ENCODE measurements at places on chromosomes 1 and 21.

DNA sequence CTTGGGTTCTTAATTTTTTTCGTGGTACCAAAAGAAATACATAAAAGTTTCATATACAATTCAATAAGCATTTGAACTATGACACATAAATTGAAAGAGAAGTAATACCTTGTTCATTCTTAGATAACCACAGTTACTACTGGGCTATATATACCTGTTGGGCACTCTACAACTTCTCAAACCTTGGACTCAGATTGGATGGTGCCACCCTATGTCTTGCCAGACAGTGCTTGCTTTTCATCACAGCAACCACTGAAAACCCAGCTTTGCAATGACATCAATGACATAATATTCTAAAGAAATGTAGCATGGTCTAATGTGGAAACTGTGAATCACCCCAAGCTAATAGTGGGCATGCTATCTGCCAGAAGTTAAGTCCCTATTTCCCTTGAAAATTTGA, 62.8 kb upstream of the DPH5 start:
- no peak for DNase-seq

DNA sequence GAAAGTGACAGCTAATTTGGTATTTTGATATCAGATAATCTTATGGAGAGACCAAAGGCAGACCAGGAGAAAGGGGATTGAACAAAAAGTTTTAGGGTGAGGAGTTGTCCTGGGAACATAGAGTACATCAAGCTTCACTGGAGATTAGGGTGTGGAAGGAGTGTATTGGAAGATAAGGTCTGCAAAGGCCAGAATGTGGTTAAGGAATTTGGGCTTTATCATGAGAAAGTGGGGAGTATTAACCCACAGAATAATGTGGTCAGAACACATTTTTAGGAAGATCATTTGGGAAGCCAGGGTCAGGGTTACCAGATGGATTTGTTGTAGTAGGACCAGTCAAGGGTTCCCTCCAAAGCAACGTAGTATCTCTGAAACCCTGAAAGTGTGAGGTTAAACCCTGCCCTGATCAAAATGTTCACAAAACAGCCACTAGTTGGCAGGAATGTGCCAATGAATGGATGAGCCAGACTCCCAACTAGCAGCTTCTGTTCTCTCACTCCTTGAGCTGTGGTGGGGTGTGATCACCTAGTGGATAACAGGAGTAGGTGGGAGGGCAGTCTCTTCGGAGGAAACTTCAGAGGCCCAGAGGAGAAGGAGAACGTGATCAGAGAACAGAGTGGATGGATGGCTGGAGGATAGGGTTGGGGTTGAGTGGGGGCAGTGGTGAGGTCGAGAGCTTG, 35.8 kb downstream of the SLC2A1 start:
- DNase-seq, result no peak

- no peak for DNase-seq
These were observed 103.3 kb upstream of the IGSF21 start for GRCh38 chr1:18004278-18004677.

- no peak for DNase-seq
These were observed 66.0 kb downstream of the OLIG1 start for GRCh38 chr21:33135925-33136324.

GRCh38 chr1:44406737-44407429, 1.8 kb downstream of the RNF220 start:
- no peak for DNase-seq

GRCh38 chr1:230175839-230176238, 108.8 kb downstream of the GALNT2 start:
- DNase-seq, result no peak

- no peak for DNase-seq
These were observed 5.3 kb downstream of the SCMH1 start for GRCh38 chr1:41236781-41237180.

DNA sequence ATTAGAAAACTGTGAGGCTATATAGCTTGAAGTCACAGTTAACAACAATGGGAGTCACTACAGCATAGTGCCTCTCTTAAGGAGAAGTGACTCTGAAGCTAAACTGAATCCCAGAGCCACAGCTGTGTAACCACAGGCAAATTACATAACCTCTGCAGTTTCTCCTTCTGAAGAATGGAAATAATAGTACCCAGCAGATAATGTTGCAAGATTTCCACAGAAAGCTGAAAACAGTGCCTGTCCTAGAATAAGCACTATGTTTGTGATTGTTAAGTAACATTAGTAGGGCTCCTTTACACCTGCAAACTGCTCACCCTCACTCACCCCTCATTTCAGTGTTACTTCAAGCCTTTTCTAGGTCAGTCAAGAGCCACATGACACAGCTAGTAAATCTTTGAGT, 886.7 kb downstream of the PLA2G4A start:
- DNase-seq, result no peak

DNA sequence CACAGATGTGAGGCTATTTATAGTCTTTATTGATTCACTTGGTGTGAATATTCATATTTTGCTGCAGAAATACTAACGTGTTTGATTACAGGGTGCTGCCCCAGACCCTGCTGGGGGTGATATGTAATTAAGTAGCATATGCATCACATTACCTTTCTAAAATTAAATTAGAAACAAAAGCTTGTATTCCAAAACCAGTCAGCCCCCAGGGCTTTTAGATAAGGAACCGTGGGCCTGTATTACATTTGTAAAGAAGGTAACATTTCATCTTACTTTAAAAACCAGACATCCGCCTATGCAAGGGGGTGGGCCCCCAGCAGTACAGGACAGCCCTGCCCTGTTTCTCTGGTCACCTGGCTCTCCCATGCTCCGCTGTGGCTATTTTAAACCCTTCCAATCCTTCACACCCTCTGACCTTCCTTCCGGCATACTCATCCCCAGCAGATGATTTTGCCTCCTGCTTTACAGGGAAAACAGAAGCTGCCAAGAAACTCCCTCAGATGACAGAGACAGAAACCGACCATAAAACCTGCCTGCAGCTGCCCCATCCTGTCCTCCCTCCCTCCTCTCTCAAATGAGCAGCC, 22.0 kb upstream of the KCNC4 start:
- no peak for DNase-seq

DNA sequence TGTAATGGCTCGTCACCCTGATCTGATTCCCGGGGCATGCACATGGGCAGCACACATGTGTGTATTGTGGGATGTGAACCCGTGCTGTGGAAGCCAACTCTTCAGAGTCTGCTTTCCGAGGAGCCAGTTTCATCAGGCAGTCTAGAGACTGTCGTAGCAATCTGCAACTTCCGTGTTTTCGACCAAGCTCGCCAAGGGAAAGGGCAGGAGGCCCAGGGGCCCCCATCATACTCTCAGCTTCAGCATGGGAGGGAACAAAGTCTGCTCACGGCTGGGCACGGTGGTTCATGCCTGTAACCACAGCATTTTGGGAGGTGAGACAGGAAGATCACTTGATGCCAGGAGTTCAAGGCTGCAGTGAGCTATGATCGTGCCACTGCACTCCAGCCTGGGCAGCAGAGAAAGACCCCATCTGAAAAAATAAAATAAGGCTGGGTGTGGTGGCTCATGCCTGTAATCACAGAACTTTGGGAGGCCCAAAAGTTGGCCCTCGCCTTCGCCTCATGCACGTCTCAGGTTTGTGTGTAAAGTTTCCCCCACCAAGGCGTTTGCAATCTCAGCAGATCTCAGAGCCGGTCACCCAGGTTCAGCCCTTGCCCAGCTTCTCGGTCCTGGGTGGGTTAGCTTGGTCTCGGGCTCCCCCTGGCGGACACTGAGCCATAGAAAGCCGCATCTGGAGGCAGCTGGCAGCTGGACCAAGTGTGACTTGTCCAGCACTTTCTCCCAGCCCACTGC, 48.5 kb upstream of the SLC25A33 start:
- peak; percentile 16 for DNase-seq

GRCh38 chr1:162554258-162554657, 7.3 kb upstream of the UAP1 start:
- DNase-seq, result no peak

GRCh38 chr1:57551476-57551875, 127.6 kb upstream of the DAB1 start:
- no peak for DNase-seq

DNA sequence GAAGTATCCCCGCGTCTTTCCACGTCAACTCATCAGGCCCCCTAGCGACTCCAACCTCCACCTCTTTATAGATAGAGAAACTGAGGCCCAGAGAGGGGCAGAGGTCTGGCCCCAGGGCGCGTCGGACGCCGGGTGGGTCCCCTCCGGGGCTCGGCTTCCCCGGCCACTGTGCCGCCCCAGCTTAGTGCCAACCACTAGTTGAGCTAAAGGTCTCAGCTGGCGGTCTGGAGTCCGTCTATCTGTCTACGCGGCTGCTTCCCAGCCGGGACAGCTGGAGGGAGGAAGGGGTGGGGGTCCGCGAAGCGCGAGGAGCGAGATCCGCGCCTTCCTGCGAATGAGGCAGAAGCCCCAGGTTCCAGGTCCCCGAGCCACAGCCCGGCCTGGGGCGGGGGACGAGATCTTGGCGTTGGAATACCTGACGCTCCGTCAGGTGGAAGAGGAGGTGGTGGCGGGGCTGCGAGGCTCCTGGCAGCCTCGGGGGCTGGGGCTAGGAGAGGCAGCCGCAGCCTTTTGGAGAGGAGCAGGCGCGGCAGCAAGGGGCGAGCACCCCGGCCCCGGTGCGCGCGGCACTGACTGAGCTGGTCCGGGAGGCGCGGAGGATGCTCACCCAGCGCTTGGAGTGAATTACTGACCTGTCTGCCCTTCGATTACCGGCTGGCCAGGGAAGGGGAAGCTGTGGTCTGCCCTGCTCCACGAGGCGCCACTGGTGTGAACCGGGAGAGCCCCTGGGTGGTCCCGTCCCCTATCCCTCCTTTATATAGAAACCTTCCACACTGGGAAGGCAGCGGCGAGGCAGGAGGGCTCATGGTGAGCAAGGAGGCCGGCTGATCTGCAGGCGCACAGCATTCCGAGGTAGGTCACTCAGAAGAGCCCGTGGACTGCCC, 937 bp downstream of the PODN start:
- no peak for DNase-seq

GRCh38 chr1:167819849-167820683, 93.9 kb downstream of the ADCY10 start:
- DNase-seq, result no peak

- DNase-seq, result no peak
These were observed 130.3 kb downstream of the PHTF1 start for GRCh38 chr1:113628997-113629396.

DNA sequence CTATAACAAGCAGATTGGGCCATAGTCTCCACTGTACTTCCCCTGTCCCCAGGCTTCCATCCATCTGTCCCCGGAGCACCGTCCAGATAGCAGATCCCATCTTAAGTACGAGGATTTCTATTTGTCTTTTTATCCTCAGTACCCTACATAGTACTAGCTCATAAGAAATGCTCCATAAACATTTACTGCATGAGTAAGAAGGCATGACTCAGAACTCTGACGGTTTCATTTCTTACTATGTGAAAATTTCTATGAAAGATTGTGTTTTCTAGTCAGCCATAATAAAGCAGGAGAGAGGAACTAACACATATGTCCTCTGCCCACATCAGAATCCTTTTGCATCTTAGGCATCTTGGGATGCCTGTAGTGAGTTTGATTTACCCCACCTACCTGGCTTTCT, 49.5 kb downstream of the CHD1L start:
- no peak for DNase-seq

DNA sequence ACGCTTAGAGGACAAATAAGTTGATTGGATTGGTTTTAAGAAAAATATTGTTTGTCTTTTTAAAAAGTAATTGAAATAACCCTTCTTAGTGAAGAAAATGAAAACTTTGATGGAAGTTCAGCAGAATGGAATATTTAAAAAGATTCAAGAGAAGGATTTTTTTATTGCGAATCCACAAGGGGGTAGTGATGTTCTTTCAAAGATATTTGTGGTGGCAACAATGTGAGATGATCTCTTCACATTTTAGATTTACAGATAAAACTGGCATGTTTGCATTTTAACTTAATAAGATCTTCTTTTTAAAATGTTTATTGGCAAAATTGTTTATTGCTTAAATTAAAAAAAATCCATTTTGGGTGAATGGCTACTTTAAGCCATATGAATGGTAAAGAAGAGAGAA, 8.9 kb downstream of the CAMTA1 start:
- no peak for DNase-seq

DNA sequence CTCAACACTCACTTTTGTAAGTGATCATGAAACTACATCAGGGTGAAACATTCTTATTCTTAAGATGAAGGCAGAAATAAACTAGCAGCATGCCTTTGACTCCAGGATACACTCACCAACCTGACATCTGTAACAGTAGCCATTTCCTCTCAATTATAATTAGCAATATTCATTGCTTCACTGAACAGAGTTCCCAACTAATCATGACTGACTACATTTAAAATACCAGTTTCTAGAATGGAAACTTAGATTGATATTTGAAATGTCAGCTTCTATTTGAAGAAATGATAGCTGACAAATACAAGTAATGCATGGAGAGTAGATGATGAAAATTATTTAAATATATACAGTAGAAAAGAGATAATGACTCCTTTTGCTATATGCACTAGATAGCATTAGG, 1023.8 kb downstream of the MRPL39 start:
- DNase-seq, result no peak
